ENCODE measurements at places on chromosomes 11 and 22. TPM values are rescaled to one million over a fixed set of nuclear protein-coding genes. Genes with fewer than 3 reads are reported as not detected.

PI4KA gene
- 164 TPM for total RNA-seq

LRRC4C gene
- total RNA-seq: 9.0 TPM

CCDC188 gene
- 8.1 TPM for total RNA-seq

ARHGAP8 gene
- total RNA-seq: 5.7 TPM

Data from tibial nerve (tissue), 4 donors.